A549 treated with Hydrocortisone at 1 μM for 4 hours (cell line): ENCODE measurements at places on chromosomes 4 and X. TPM values are rescaled to one million over a fixed set of nuclear protein-coding genes. Genes with fewer than 3 reads are reported as not detected.

The MAGEA12 gene
- total RNA-seq: 0.09 to 0.22 TPM (median 0.14 TPM) in 5 replicates

The TRIML2 gene
- total RNA-seq: 33.0 to 53.7 TPM (median 42.4 TPM) in 5 replicates

The ASMT gene
- total RNA-seq: 0.15 to 0.25 TPM (median 0.17 TPM) in 5 replicates

The SCD5 gene
- 6.2 to 8.1 TPM (median 6.6 TPM) in 5 replicates for total RNA-seq

The TLR2 gene
- 0.59 to 0.71 TPM (median 0.61 TPM) in 5 replicates for total RNA-seq

The MAGEA6 gene
- 11.0 to 13.6 TPM (median 12.4 TPM) in 5 replicates for total RNA-seq

The GYPB gene
- not detected in 5 replicates for total RNA-seq

The CFAP99 gene
- total RNA-seq: 0.12 to 0.24 TPM (median 0.18 TPM) in 3 of 5 replicates, not detected in the others

The MID1 gene
- total RNA-seq: 26.4 to 32.2 TPM (median 30.6 TPM) in 5 replicates

The OTOP1 gene
- total RNA-seq: not detected in 5 replicates

The GPR173 gene
- 0.02 TPM in 1 of 5 replicates, not detected in the others for total RNA-seq

The TMPRSS11A gene
- not detected in 5 replicates for total RNA-seq

The ASB5 gene
- total RNA-seq: 0.03 to 0.06 TPM in 2 of 5 replicates, not detected in the others

The FAT1 gene
- 130 to 217 TPM (median 151 TPM) in 5 replicates for total RNA-seq

The DCAF12L2 gene
- 0.07 to 0.10 TPM (median 0.08 TPM) in 4 of 5 replicates, not detected in the other for total RNA-seq

The NPY2R gene
- total RNA-seq: not detected in 5 replicates

The SUPT20HL2 gene
- not detected in 5 replicates for total RNA-seq

The EGFL6 gene
- 0.03 TPM in 1 of 5 replicates, not detected in the others for total RNA-seq

The P2RY10 gene
- not detected in 5 replicates for total RNA-seq

The LDB2 gene
- total RNA-seq: not detected in 5 replicates

The SATL1 gene
- total RNA-seq: not detected in 5 replicates
